ENCODE measurements at places on chromosomes 3 and 15.

DNA sequence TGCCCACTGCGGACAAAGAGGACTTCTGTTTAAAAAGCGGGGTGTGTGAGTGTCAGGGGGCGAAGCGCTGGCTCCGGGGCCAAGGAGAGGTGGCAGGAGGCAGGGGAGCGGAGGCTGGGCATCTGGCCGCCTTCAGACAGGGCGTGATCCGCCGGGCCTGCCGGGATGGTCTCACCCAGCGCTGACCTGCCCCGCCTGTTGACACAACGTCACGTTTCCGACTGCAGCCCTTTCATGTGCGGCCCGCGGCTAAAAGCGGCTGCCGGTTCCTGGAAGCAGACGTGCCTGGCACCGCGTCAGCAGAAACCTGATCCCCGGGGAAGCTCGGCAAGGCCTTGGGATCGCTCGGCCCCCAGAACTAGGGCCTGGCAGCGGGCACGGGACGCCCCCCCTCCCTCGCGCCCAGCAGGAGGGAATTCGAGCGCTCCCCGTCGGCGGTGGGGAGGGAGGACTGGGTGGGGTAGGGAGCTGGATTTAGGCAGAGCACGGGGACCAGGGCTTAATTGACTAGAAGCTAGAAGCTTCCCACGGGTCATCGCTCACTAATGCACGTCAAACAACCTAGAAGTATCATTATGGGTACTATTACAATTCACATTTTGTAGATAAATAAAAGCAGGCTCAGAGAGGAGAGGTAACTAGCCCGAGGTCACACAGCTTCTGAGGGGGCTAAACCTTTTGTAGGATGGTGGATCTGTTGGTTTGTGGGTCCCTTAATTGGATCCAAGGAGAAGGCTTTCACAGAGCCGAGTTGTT, 7.7 kb downstream of the BHLHE40 start:
- DNase-seq, result peak; percentile 98

GRCh38 chr3:4981294-4981664, 2.0 kb downstream of the BHLHE40 start:
- DNase-seq, result no peak

- no peak for DNase-seq
Measured at GRCh38 chr3:184134746-184135148, 411 bp upstream of the EIF2B5 start.

- DNase-seq, result no peak
Measured at GRCh38 chr3:85148036-85148435, 189.2 kb downstream of the CADM2 start.

DNA sequence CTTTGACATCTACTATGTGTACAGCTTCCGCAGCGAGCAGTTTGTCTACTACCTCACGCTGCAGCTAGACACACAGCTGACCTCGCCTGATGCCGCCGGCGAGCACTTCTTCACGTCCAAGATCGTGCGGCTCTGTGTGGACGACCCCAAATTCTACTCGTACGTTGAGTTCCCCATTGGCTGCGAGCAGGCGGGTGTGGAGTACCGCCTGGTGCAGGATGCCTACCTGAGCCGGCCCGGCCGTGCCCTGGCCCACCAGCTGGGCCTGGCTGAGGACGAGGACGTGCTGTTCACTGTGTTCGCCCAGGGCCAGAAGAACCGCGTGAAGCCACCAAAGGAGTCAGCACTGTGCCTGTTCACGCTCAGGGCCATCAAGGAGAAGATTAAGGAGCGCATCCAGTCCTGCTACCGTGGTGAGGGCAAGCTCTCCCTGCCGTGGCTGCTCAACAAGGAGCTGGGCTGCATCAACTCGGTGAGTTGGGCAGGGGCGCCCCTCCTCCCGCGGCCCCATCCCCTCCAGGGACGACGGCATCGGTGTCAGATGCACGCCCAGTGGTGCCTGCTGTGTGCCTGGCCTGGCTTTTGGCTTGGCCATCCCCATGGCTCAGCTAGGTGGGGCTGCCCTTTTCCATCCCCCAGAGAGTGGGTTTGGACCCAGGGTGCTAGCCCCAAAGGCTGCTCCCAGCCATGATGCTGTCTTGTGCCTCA, 6.6 kb downstream of the PLXNA1 start:
- no peak for DNase-seq

- DNase-seq, result no peak
Measured at GRCh38 chr3:53802256-53802880, 43.9 kb downstream of the CHDH start.

GRCh38 chr15:95501865-95502264, 828.6 kb upstream of the NR2F2 start:
- no peak for DNase-seq

DNA sequence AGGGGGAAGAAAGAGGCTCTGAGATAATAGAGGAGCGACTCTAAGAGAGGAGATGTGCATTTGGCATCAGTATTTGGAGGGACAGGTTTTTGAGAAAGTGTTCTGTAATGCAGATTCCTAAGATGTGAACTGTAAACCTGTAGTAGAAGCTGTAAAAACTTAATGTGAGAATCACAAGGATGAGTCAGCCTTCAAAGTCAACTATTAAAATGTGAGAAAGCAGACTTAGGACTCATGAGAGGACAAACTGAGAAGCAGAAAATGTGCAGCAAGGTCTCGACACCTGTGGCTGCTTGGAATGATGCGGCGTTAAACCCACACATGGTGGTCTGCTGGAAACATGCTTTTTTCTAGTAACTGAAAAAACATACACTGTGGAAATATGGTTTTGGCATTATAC, 36.0 kb downstream of the USP13 start:
- no peak for DNase-seq

- no peak for DNase-seq
Measured at GRCh38 chr3:15726043-15726442, 71.7 kb downstream of the ANKRD28 start.

DNA sequence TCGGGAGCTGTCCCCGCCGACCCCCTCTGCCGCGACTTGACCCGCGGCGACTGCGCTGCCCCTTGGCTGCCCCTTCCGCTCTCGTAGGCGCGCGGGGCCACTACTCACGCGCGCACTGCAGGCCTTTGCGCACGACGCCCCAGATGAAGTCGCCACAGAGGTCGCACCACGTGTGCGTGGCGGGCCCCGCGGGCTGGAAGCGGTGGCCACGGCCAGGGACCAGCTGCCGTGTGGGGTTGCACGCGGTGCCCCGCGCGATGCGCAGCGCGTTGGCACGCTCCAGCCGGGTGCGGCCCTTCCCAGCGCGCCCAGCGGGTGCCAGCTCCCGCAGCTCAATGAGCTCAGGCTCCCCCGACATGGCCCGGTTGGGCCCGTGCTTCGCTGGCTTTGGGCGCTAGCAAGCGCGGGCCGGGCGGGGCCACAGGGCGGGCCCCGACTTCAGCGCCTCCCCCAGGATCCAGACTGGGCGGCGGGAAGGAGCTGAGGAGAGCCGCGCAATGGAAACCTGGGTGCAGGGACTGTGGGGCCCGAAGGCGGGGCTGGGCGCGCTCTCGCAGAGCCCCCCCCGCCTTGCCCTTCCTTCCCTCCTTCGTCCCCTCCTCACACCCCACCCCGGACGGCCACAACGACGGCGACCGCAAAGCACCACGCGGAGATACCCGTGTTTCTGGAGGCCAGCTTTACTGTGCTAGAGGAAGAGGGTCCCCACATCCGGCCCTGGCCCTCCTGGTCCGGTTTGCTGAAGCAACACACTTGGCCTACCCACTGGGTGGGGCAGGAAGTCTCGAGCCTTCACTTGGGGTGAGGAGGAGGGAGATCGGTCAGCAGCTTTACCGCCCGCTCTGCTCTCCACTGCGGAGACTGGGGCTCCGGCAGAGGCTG, at the start of gene RASSF1:
TSS of gene RASSF1 (minus strand) at position 389 of the 882 bp plus-strand sequence. CDS start at position 358, 31 bp downstream.
- DNase-seq, result no peak

DNA sequence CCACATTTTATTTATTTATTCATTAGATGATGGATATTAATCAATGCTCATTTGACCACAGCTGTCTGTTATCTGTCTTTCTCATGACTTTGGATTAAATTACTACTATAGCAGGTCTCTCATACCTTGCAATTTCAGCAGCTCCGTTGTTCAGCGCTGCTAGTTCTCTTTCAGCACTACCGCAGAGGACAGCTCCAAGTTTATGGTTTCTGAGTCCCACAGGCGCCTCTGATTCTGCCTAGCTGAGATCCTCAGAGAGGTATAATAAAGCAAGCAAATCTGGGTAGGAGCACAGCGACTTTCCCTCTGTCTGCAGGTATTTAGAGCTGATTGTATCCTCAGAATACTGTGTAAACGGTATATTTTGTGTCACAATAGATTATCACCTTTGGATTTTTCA, 204.9 kb downstream of the CNTN4 start:
- peak; percentile 0 for DNase-seq

DNA sequence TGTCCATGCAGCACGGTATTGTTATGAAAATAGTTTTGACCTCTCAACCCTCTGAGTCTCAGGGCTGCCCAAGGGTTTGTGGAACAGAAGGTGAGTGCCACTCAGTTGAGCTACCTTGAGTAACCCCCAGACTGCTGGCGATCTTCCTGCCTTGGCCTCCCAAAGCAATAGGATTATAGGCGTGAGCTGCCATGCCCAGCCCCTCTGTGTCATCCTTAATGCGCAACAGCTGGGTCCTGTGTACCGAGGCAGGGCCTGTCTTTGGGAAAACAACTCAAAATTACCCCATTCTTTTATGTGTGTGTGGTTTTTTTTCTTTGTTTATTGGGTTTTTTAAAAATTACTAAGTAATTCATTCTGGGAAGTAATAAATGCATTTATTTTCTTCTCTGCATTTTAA, 78.3 kb upstream of the TPM1 start:
- DNase-seq, result no peak

- peak; percentile 27 for DNase-seq
Measured at GRCh38 chr3:139111392-139112229, 66.9 kb upstream of the PRR23C start.

DNA sequence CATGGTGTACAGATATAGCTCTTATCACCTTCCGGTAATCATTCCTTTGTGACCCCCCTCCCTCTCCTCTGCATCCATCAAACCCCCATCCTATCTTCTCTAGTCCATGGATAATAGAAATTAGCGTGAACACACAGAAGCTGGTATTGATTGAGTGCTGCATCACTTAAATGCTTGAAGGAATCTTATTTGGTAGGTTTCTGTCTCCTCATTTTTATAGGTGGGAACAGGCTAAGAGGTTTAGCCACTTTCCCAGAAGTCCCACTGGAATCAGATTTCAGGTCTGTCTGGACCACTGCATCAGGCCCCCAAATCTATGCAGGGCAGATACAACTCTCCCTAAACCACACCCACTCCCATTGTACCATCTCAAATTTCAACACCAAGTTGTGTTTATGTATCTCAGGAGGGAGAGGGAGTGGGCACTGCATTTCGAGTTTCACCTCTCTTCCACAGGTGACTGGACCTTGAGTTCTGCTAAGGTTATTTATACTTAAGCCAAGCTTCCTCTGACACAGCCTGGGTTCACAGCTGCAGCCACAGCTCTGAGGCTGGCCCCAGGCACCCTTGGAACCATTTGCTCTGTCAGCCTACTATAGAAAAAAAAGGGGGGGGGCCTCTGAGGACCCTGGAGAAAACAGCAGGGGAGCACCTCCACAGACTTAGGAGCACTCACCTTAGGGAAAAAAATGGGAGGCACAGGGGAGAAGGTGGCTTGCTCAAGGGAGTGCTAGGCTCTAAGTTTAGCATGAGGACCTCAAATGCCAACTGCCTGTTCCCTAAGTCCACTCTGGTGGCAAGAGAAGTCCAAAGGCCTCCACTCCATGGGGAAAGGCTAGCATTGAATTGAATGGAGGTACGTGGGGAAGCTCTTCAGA, 2.1 kb upstream of the NMB start:
- DNase-seq, result no peak

DNA sequence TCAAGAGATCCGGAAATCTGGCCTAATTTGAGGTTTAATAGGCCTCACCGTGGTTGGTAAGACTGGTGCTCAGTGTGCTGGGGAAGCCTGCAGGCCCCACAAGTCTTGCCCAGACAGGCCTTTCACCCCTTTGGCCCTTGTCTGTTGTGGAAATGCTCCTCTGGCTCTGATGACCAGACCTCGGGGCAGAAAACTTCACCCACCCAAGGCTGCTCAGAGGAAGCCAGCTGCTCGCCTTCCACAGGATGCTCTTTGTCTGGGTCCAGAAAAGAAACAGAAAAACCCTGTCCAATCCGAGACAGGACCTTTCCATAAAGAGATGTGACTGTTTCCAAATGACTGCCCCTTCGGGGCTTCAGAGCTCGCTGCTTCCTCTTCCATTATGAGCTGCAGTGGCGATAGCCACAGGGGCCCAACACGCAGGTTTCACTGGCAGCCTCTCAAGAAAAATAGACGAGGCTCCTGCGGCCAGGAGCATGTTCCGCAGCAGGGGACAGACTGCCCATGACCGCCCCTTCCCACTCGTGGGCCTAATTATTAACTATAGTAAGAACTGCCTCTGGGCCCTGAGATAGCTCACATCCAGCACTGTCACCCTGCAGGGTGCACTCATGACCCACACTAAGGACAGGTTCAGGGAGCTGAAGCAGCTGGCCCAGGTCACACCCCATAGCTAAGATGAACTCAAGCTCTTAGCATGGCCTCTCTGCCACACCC, 6.8 kb upstream of the SNX22 start:
- no peak for DNase-seq

All from dermis microvascular lymphatic vessel endothelial cell (primary cell).